T-helper 1 cell (primary cell): ENCODE measurements at places on chromosomes 2 and 18.

DNA sequence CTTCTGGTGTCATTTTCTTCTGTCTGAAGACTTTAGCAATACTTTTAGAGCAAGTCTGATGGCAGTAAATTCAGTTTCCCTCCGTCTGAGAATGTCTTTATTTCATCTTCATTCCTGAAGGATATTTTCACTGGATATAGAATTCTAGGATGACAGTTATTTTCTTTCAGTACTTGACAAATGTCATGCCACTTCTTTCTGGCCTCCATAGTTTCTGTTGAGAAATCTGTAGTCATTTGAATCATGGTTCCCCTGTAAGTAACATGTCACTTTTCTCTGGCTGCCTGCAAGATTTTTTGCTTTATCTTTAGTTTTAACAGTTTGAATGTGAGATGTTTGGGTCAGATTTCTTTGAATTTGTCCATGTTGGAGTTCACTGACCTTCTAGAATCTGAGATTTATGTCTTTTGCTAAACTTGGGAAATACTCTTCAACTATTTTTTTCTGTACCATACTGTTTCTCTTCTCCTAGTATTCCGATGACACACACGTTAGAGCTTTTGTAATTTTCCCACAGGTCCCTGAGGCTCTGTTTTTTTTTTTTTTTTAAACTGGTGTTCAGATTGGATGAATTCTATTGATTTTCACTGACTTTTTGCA lies 30.2 kb downstream of the RMND5A start:
- DNase-seq, result no peak

DNA sequence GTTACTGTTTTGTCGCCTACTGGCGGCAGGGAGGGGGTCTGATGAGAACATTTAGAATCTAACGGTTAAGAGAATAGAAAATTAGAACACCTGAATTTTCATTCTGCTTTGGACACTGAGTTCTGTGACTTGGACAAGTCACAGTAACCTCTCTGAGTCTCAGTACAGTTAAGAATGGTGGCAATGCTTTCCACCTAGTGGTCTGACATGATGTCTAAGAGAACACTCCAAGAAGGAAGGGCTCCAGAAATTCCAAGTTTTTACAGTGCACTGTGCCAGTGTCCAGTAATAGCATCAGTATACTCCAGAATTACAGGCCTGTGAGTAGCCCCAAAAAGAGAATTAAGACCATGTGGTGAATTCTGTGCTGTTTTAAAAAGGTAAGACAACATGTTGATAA lies 174.1 kb upstream of the ZFP36L2 start:
- no peak for DNase-seq

GRCh38 chr2:48272199-48272598 lies 257.8 kb upstream of the STON1 start:
- DNase-seq, result no peak

DNA sequence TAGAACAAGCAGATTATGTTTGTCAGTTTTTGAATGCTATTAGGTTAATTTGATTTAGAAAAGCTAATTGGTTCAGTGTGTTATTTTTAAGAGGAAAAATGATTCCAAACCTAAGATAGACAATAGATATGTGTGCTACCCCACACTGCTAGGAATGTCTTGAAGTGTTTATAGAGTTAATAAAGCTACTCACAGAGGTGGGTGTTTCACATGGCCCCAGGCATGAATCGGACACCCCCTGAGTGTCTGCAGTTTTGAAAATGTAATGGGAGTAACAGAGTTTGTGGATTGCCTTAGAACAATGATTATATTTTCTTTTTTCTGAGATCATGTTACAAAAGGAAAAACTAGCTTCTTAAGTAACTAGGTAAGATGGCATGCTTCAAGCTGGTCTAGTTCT lies 348.3 kb downstream of the ADCYAP1 start:
- DNase-seq, result no peak

GRCh38 chr2:178441426-178441825 lies 9.5 kb downstream of the PRKRA start:
- DNase-seq, result no peak

DNA sequence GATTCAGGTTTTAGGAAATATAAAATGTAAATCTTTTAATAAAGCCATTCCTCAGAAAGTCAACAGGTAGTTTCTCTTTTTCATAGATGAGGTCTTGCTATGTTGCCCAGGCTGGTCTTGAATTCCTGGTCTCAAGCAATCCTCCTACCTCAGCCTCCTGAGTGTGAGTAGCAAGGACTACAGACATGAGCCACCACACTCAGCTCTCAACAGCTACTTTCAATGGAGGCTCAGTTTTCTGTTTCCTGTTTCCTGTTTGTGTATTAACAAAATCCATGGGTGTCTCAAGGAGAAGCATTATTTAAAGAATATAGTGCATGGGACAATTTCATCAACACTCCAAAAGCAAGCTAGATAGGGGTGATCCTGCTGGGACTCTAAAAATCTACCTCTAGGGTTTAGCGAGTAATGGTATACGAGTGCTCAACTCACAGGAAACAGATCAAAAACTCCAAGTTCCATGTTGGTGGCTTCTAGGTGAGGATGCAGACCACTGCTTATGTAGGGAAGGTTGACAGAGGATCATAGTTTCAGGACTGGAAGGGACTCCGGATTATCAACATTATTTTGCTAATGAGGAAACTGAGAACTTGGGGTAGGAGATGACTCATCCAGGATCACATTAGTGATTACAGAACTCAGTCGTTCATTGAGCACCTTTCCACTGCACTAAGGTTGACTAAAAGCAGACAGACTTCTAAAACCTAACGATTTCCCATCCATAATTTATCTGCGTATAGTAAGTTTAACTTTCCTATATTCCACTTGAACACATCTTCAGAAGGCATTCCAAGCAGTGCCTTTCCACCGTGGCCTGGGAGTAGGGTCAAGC lies 61.7 kb upstream of the WIPF1 start:
- no peak for DNase-seq

- DNase-seq, result no peak
Observed at GRCh38 chr2:232421189-232421785, 14.6 kb downstream of the ALPG start.

DNA sequence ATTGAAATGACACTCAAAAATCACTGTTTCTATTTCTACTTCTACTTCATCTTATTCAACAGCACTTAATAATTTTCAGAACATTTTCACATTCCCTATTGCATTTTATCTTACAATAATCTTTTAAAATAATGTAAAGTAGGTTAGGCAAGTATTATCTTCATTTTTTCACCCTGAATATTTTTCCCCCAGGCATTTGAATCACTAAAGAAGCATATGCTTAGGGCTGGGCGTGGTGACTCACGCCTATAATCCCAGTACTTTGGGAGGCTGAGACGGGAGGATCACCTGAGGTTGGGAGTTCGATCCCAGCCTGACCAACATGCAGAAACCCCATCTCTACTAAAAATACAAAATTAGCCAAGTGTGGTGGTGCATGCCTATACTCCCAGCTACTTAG lies 6.7 kb downstream of the WDCP start:
- DNase-seq, result no peak

DNA sequence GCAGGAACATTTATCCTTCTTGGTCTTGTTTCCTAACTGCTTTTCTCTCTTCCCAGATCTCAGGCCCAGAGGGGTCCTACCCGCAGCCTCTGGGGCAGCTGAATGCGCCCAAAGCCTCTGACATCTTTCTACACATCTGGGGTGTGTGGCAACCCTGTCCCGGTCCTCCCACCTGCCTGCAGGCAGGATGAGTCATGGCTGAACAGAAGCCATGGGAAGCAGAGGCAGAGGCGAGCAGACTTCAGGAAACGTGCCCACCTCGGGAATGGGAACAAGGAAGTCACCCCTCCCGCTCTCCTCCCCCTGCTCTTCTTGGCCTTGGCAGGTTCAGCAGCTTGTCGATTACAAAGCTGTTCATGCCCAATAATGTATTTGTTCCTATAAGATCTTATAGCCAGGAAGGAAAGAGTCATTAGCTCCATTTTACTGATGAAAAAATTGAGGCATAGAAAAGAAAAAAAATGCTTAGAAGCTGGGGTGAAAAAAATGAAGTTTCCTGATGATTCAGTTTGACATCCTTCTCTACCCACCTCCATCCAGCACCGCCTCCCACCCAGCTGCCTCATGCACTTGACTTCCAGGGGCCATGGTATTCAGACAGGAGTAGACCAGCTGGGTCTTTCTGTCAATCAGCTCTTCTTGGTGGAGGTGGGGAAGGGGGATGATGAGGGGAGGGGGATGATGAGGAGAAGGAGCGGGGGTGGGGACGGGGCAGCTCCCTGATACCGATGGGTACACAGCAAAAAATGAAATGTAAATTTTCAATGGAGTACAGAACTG lies 10.4 kb upstream of the KCNF1 start:
- DNase-seq, result no peak

- no peak for DNase-seq
Observed at GRCh38 chr2:25651782-25652455, 21.5 kb downstream of the DTNB start.

GRCh38 chr2:155913356-155913755 lies 419.2 kb downstream of the NR4A2 start:
- DNase-seq, result no peak

DNA sequence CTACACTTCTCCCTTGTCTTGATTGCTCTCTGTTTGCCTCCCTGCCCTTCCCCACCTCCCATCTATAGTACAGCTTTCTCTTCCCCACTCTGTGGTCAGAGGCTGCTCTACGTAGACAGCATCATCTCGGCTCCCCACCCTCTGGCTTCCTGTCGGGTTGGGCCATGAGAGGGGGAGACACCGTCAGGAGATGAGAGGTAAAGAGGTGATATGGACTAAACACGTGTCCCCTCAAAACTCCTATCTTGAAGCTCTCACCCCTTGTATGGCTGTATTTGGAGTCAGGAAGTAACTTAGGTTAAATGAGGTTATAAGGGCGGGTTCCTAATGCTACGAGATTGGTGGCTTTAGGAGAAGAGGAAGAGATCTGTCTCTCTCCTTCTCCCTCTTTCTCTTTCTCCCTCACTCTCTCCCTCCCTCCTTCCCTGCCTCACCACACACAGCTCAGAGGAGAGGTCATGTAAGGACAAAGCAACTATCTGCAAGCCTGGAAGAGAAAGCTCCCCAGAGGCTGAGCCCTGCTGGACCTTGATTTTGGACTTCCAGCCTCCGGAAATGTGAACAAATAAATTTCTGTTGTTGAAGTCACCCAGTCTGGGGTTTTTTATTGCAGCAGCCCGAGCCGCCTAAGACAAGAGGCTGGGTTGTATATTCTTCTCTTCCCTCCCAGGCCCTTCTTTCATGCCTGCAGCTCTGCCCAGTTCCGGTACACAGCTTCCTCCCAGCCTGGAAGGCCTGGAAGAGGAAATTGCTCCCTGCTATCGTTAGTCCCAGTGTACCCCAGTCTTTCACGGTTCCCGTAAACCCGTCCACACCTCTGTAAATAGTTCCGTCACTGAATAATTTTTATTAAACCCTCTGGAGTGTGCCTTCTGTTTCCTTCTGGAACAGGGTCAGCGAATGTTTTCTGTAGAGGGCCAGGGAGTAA lies 138.0 kb downstream of the AKAIN1 start:
- no peak for DNase-seq

DNA sequence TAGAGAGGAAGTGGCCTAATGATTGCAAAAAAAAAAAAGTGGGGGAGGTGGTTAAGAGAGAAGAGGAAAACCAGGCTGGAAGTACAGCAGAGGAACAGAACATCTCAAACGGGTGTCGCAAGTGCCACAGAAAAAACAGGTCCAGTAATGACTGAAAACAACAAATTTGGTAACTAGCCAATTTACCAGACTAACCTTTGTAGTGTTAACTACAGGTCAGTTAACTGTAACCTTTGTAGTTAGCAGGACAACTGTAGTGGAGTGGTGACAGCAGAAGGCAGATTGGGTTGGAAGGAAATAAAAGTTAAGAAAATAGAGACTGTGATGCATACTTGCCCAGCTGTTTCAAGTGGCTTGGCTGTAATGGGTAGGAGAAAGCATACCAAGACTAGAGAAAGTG lies 91.4 kb upstream of the CHST9 start:
- no peak for DNase-seq

GRCh38 chr2:207777124-207777523 lies 7.4 kb upstream of the FZD5 start:
- DNase-seq, result no peak

DNA sequence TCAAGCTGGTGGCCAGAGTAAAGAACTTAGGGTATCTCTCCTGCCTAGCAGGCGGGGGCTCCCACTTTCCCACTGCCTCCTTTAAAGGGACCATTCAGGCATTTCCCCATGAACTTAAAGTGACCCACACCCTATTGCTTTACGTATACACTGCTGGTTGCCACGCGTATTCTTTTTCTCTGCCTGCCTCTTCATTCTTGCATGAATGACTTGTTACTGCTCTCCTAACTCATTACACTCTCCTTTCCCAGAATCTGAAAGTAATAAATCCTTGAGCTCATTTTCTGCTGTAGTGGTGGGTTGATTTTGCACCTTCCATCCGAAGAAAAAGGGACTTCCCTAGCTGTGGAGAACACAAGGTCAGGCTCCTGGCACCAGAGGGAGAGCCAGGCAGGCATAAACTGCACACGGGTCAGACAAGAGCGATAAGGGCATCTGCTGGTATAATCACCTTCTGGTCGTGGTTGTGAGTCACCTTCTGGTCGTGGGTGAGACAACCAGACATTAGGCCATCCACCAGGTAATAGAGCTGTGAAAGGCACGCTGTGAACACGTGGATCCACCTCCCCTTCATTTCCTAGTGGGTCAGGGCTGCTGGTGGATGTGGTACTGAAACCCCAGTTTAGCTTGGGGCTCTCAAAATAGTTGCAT lies 950.3 kb downstream of the SOCS6 start:
- no peak for DNase-seq

DNA sequence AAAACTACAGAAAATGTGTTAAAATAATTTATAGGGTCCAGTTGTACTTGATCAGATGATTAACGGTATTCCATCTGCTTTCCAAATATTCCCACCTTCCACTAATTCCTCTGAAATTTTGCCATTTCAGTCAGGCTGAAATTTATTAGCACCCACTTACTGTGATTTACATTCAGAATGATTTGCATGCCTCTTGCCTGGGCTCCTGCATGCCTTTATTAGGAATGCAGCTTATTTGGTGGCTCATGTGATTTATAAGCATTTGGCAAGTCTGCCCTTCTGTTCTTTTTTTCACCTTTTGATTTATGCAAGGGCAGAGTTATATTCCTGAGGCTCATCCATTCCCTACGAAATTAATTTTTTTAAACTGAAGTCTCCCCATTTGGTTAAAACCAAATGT lies 1594.5 kb upstream of the PIK3C3 start:
- DNase-seq, result no peak

DNA sequence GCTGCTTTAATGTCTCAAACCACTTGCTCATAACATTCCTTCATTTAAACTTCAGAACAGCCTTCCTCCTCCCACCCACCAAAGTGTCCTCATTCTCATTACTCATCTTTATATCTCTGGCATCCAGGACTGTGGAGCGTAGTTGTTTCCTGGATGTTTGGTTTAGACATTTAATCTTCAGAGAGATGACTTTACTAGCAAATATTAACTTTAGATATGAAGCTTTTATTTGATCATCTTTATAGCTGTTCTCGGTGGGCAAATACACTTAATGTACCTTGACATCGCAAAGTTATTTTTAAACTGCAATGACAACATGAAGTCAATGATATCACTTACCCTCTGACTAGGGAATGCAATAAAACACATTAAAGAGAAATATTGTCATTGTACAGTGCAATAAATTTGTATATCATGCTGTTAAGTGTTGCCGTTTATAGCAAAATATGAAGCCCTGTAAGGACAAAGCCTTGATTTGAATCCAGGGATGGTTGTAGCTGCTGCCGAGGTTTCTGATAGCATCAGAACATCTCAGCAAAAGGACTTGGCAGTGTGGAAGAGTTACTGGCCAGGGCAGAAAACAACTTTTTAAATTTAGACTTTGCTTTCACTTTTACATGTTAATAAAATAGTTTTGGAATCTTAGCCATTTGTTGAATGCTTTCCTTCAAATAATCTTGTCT lies 4.6 kb upstream of the LAMA3 start:
- no peak for DNase-seq
